Stimulated activated CD4-positive, alpha-beta T cell treated with anti-CD3 and anti-CD28 coated beads, Interleukin-4, amount 100 ng/mL, for 4 hours (primary cell): ENCODE measurements at places on chromosomes 3 and 15.

GRCh38 chr15:37125143-37125542 is 24.8 kb upstream of the MEIS2 start:
- DNase-seq = no peak

- DNase-seq = no peak
These were observed 30.1 kb downstream of the BTD start for GRCh38 chr3:15631426-15632211.

- DNase-seq = no peak
These were observed 104.6 kb upstream of the SELENOK start for GRCh38 chr3:53996141-53996874.

DNA sequence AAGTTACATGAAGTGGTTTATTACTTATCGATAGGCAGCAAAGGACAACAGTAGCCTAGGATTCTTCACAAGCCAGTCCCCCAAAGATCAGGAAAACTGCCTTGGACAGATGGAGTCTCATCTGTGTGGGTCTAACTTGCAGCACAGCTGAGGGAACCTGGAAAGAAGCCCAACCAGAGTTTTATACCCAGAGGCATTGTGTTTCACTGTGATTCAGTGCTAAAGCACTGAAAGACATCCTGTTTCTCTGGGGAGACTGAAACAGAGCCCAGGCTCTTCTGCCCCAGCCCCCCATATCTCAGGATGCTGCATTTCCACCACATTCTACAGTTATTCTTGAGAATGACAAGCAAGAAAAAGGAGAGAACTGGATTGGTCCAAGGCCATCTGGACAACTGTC is 48.2 kb upstream of the PYDC2 start:
- DNase-seq = no peak

GRCh38 chr3:5245927-5246326 is 58.4 kb downstream of the EDEM1 start:
- no peak for DNase-seq

GRCh38 chr3:52313774-52314188 is 2.3 kb upstream of the DNAH1 start:
- no peak for DNase-seq

DNA sequence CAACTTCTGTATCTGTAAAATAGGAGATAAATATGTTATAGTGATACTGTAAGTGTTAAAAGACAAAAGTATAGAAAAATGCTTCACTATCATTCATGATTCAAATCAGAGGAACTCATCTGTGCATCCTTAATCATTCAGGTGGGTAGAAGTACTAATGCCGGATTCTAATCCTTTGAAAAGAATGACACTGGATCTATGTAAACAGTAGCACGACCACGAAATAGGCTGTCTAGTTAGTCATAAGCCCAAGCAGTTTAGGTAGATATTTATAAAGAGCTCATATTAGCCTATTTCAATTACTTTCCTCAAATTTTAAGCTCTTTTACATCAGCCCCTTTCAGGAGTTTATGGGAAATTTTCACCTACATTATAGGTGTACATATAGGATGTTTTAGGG is 437.9 kb downstream of the SOX2 start:
- DNase-seq = no peak
